CD8-positive, alpha-beta memory T cell (primary cell): ENCODE measurements at places on chromosomes 12 and 14. TPM values are rescaled to one million over a fixed set of nuclear protein-coding genes. Genes with fewer than 3 reads are reported as not detected.

Gene RNFT2
- total RNA-seq: 15.8 TPM

Gene ZNF605
- 6.2 TPM for total RNA-seq

Gene NUMB
- 36.5 TPM for total RNA-seq

Gene TRMT5
- total RNA-seq: 18.1 TPM

Gene PRIMA1
- total RNA-seq: not detected

Gene GCH1
- total RNA-seq: 26.4 TPM

Gene PLCZ1
- total RNA-seq: not detected

DNA sequence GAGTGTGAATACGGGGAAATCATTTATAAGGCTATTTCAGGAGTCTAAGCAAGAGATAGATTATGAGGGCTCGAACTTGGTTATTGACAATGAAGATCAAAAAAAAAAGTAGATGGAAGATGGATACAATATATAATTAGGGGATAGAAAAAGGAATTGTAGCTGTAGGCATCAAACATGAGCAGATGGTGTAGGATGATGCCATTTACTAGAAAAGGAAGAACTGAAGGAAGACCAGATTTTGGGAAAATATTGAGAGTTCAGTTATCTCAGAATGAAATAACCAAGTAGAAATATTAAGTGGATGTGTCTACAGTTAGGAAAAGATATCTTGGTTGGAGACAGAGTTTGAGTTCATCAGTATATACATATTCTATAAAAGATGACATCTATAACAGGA, 109.6 kb downstream of the CNTN1 start:
- H3K36me3 ChIP-seq: no peaks in the 10 kb centered on the region
- no peak overlapping the region for H3K4me3 ChIP-seq

DNA sequence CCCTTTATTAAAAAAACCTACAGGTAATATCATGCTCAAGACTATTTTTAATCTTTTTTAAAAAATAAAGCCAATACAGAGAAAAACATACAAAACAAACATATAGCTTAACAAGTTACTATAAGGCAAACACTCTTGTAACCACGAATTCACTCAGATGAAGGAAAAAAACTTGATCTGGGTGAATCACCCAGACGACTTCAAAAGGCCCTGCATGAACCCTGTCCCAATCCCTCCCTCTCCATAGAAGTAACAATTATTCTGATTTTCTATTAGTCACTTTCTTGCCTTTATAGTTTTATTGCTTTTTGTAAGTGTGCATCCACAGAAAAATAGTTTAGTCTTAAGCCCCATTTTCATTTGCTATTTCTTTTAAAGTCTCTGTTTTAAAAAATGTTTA, 72.6 kb downstream of the LRP6 start:
- H3K36me3 ChIP-seq: no peaks in the 10 kb centered on the region
- H3K4me3 ChIP-seq: no peak overlapping the region
- no peak for DNase-seq

- DNase-seq: no peak
- H3K27ac ChIP-seq: no peak overlapping the region
- H3K27me3 ChIP-seq: no peaks in the 10 kb centered on the region
- no peaks in the 10 kb centered on the region for H3K4me1 ChIP-seq
- no peak overlapping the region for H3K4me3 ChIP-seq
- H3K36me3 ChIP-seq: no peaks in the 10 kb centered on the region
Measured at GRCh38 chr12:6295094-6295811, 15.2 kb upstream of the PLEKHG6 start.

GRCh38 chr12:49368240-49368600, 958 bp downstream of the SPATS2 start:
- no peaks in the 10 kb centered on the region for H3K27me3 ChIP-seq
- H3K27ac ChIP-seq: peak overlapping the region; percentile 25
- peaks cover 20% of the 10 kb centered on the region for H3K4me1 ChIP-seq
- H3K4me3 ChIP-seq: no peak overlapping the region
- H3K36me3 ChIP-seq: no peaks in the 10 kb centered on the region

GRCh38 chr14:104281768-104282301, 143.4 kb downstream of the KIF26A start:
- no peaks in the 10 kb centered on the region for H3K4me1 ChIP-seq
- no peak overlapping the region for H3K27ac ChIP-seq
- DNase-seq: no peak
- H3K4me3 ChIP-seq: no peak overlapping the region
- H3K27me3 ChIP-seq: no peaks in the 10 kb centered on the region
- no peaks in the 10 kb centered on the region for H3K36me3 ChIP-seq

- H3K4me1 ChIP-seq: peaks cover 30% of the 10 kb centered on the region
- peak; percentile 58 for DNase-seq
- no peak overlapping the region for H3K4me3 ChIP-seq
Measured at GRCh38 chr14:24365600-24366412, 2.2 kb upstream of the NFATC4 start.

DNA sequence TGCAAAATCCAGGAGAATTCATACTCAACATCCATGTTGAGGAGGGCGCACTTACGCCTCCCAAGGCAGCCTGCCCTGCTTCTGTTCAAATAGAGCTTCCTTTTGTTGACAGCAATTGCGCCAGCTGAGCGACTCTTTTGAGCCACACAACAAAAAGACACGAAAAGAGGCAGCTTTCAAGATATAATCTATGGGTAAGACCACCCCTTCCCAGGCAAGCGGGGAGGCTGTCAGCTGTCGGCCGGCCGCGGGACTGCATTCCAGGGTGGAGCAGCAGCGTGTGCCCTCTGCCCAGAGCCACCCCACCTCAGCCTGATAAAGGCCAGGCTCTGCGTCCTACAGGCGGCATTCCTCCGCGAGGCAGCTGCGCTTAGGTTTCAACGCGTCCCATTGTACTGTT, 15.8 kb upstream of the STAB2 start:
- no peaks in the 10 kb centered on the region for H3K36me3 ChIP-seq
- DNase-seq: no peak
- H3K4me1 ChIP-seq: no peaks in the 10 kb centered on the region
- H3K4me3 ChIP-seq: no peak overlapping the region
- no peak overlapping the region for H3K27ac ChIP-seq

DNA sequence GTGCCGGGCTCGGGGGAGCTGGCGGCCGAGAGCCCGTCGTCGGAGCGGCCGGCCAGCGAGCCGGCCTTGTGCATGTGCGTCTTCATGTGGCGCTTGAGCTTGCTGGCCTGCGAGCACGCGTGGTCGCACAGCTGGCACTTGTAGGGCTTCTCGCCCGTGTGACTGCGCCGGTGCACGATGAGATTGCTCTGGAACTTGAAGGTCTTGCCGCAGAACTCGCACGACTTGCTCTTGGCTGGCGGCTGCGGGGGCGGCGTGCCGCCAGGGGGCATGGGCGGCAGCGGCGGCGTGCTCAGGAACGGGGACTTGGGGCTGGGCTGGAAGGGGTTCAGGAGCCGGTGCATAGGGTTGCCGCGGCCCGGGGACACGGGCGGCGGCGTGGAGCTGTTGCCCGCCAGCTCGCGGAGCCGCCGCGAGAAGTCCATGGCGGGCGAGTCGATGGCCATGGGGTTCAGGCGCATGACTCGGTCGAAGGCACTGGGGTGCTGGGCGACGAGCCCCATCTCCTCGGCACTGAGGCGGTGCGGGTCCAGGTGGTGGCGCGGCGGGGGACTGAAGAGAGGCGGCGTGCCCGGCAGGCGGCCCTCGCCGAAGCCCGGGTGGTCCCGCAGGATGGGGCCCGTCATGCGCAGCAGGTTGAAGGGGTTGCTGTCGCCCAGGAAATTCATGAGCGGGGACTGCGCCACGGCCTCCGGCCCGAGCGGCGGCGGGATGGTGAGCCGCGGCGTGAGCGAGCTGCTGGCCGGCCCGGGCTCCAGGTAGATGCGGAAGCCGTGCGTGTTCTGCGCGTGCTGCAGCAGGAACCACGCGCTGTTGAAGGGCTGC, 96.5 kb downstream of the BCL11B start:
- no peak for DNase-seq
- no peak overlapping the region for H3K4me3 ChIP-seq
- no peak overlapping the region for H3K27ac ChIP-seq
- no peaks in the 10 kb centered on the region for H3K27me3 ChIP-seq
- peaks cover 33% of the 10 kb centered on the region for H3K36me3 ChIP-seq

DNA sequence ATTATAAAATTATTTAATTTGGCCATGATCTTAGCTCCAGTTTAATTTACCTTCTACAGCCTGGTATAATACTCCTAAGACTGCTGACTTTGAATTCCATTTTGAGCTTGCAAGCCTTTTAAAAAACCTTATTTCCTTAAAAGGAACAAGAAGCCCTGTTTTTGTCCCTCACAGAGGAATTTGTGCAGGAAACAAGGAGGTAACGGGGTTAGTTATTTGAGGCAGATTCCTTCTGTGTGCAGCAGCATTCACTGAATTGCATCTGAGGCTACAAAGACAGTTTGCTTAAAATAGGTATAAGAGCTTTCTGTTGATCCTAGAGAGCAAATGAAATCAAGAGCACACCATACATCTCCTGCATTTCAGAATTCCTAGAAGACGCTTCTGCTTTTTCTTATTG, 403.3 kb upstream of the PRICKLE1 start:
- no peaks in the 10 kb centered on the region for H3K36me3 ChIP-seq
- H3K4me3 ChIP-seq: no peak overlapping the region
- no peak overlapping the region for H3K27ac ChIP-seq
- DNase-seq: no peak

DNA sequence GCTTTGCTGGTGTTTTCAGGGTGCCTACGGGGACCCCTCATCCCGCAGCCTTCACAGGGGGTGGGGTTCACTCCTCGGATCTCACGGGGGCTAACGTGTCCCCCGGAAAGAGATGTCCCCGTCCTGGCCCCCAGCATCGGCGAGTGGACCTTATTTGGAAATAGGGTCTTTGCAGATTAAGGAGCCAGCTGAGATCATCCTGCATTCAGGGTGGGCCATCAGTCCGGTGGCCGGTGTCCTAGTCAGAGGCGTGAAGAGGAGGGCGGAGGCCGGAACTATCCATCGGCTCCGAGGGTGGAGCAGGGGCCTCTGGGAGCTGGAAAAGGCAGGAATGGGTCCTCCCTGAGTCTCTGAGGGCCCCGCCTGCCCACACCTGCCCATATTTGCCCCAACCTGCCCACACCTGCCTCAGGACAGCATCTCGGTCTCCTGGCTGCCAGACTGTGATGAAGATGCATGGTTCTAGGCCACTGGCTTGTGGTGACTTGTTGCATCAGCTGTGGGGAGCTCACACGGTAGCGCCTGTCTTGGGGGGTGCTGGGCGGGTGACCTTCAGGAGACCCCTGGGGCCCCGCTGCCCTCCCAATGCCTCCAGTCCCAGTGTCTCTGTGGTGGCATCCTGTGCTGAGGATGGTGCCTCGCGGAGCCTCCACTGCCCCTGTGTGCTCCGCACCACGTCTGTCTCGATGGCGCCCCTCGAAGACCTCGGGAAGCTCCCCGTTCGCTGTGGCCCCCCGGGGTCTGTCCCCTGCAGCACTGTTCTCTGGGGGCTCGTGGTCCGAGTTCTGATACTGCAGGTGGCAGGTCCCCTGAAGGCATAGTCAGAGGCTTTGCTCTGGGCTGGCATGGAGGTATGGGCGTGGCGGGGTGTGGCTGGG, 14.7 kb downstream of the NOC4L start:
- peaks cover 12% of the 10 kb centered on the region for H3K36me3 ChIP-seq
- H3K4me1 ChIP-seq: peaks cover 19% of the 10 kb centered on the region
- no peak overlapping the region for H3K27ac ChIP-seq
- no peaks in the 10 kb centered on the region for H3K27me3 ChIP-seq
- no peak overlapping the region for H3K4me3 ChIP-seq

DNA sequence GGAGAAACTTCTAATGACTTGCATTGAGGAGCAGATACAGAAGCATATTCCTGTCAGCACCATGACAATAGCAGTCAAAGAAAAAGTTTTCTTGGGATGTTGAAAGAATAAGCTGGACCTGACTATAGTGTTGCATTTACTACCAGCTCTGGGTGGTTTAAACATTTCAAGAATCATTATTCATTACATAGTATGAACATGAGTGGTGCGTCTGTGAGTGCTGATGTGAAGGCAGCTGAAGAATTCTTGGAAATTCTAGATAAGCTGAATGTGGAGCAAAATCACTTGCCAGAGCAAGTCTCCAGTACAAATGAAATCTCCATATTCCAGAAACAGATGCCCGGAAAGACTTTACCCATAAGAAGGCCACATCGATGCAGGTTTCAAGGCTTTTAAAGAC, 45.0 kb upstream of the STAB2 start:
- no peaks in the 10 kb centered on the region for H3K4me1 ChIP-seq
- DNase-seq: no peak
- no peak overlapping the region for H3K4me3 ChIP-seq

DNA sequence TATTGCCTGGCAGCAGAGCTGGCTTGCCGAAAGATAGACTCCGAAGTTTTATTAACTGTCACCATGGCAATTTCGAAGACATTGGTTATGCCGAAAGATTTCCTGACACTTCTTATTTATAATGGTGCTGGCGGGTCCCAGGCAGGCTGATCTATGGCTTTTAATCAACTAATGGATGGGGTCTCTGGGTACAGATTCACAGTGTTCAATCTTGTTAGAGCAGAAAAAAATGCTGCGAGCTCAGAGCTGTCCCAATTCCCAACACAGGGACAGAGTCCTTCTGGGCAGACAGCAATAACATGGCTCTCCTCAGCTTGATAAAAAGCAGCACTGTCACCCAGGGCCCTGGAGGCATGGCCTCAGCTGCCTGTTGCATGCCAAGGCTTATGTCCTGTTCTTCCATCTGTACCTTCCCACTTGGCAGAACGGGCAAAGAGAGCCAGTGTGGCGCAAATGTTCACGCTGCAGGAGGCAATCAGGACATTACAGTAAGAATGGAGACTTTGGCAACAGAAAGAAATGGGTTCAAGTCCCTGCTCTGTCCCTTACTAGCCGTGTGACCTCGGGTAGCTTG, 228.2 kb upstream of the PWP1 start:
- H3K27me3 ChIP-seq: no peaks in the 10 kb centered on the region
- H3K36me3 ChIP-seq: no peaks in the 10 kb centered on the region
- H3K27ac ChIP-seq: no peak overlapping the region
- DNase-seq: no peak
- no peaks in the 10 kb centered on the region for H3K4me1 ChIP-seq

DNA sequence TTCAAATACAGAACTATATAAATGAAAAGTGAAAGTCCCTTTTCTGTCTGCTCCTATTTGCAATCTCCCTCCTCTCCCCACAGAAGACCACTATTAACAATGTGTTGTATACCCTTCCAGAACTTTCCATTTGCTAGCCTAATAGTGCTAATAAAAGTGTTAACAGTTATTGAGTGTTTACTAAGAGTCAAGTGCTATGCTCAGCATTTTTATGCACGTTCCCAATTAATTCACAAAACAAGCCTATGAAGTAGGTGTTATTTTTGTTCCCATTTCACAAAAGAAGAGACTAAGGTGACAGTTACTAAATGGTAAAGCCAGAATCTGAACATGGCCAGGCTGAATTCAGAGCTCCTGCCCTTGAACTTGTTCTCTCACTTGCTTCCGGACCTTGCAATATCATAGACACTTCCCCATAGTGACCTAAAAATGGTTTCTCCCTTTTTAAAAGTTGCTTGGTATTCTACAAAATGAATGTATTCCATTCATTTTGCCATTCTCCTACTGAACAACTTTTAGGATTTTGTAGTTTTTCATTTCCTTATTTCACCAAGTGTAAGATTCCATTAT, 1.6 kb upstream of the PRKAB1 start:
- no peak for DNase-seq
- peaks cover 37% of the 10 kb centered on the region for H3K4me1 ChIP-seq
- no peaks in the 10 kb centered on the region for H3K27me3 ChIP-seq
- H3K36me3 ChIP-seq: peaks cover 10% of the 10 kb centered on the region

- H3K36me3 ChIP-seq: peaks cover 45% of the 10 kb centered on the region
- H3K4me1 ChIP-seq: peaks cover 29% of the 10 kb centered on the region
Measured at GRCh38 chr12:6559500-6559899, 3.7 kb upstream of the IFFO1 start.
